Kasumi-1 (cell line): ENCODE measurements at places on chromosomes 13 and 19.

DNA sequence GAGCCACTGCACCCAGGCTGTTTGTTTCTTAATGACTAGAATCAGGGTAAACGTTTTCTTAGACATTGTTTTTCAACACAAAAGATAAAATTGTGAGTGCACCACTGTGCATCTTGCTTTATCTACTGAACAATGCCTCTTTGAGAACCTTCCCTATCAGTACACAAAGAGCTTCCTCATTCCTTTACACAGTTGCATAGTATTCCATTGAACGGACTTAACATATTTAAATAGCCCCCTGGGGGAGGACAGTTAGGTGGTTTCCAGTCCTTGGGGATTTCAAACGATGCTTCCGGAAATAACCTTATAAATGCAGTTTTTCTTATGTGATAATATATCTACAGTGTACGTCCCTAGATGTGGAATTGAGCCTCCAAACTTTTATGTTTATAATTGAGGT lies 8.6 kb downstream of the POLD1 start:
- no peak for DNase-seq

DNA sequence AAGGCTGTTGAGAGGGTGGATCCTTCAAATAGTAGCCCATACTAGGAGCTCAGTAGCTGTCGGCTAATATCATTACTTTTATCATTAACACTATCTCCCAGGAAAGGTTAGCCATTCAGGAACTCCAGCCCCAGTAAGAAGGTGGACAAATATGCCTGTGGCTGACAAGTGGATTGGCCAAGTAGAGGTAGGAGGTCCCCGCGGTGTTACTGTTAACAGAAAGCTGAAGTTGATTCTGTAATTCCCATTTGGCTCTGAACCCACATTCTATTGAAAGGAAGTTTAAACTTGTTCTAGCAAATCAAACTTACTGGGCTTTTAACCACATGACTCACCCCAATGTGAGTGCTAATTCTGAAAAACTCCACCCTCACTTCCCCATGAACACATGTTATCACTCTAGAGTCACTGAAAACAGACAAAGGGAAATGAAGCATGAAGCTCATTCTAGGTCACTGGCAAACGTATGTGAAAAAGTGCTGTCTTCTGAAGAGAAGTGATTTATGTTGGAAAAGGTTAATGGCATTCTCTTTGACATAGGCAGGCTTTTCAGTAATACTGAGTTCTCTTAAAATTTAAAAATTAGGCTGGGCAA lies 273.5 kb downstream of the FGF14 start:
- no peak for DNase-seq

- no peak for DNase-seq
Measured at GRCh38 chr19:8324186-8325050, 3.1 kb downstream of the RPS28 start.

DNA sequence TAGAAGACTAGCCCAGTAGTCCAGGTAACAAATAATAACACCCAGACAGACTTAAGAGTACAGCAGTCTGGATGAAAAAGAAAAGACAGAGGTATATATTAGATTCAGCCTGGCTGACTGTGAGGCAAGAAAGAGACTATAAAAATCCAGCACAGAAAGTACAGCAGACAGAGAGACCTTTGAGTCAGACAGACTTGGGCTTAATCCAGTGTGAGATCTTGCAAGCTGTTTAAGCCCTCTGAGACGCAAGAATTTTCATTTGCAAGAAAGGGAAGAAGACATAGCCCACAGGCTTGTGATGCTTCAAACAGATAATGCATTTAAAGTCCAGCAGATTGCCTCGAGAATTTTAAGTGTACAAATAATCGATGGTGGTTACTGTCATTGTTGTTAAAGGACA lies 471.4 kb downstream of the LIG4 start:
- DNase-seq: no peak

- DNase-seq: no peak
Measured at GRCh38 chr13:103007427-103007762, 58.8 kb downstream of the SLC10A2 start.

- DNase-seq: no peak
Measured at GRCh38 chr13:63629591-63629990, 2213.9 kb upstream of the PCDH20 start.

DNA sequence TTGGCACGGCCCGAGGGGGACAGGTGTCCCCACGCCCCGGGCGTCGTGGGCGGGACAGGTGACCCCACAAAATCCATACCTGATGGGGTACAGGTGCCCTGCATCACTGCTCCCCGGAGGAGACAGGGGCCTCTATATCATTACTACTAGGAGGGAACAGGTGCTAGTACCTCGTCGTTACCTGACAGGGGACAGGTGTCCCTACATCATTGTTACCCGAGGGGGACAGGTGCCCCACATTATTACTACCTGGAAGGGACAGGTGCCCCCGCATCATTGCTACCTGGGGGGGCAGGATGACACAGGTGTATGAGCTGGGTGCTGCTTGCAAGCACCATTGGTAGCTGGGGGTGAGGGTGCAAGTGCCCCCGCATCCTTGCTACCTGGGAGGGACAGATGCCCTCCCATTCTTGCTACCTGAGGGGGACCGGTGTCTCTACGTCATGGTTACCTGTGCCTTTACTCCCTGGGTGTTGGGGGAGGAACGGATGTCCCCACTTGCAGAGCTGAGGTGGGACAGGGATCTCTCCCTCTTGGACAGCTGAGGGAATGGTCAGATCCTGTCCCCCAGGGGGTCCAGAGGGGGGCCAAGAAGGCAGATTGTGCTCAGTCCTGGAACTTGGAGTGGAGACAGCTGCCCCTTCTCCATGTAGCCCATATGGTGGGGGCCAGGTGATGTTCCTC lies 620 bp downstream of the CRTC1 start:
- no peak for DNase-seq

DNA sequence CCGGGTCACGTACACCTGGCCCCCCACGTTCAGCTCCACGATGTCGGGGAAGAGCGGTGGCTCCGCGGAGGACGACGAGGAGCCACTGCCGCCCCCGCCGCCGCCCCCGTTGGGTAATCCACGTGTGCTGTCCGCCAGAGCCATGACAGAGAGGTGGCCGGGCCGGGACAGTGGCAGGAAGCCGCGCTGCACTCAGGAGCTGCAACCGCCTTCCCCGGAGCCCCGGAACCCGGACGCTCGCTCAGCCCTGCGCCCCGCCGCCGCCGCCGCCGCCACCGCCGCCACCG lies 257 bp downstream of the KCTD12 start:
- no peak for DNase-seq

DNA sequence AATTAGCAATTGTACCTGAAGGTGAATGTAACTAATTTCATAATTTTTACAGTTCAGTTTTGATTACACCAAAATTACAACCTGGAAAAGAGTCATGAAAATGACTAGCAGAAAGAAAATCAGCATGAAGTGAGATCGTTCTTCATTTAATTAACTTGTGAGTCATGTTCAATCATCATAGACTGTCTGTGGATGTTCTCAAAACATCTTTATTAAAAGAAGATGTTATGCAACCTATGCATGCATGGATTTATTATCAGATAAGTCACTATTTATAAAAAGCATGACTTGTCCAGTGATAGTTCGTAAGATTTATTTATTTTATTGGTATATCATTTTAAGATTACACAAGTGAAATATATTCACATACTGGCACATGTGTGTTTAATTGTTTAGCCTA lies 245.9 kb downstream of the ITGBL1 start:
- no peak for DNase-seq

GRCh38 chr13:24986826-24987225 lies 109.1 kb upstream of the PABPC3 start:
- no peak for DNase-seq

GRCh38 chr19:29626386-29626785 lies 20.3 kb downstream of the POP4 start:
- no peak for DNase-seq

DNA sequence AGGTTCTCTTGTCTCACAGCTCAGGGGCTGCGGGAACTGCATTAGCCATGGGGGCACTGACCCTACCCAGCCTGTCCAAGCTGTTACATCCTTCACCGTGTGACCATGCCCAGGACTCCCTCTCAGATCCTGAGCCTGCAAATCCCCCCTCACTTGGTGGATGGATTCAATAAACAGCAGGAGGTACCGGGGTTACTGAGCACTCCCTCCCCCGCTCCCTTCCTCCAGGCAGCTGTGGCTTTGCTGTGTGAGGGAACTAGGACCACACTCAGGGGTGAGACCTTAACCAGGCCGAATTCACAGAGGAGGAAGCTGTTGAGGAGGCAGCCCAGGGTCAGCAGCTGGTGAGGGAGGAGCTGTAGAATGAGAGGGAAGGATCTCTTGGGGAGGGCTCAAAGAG lies 27.0 kb upstream of the CEACAM1 start:
- peak; percentile 84 for DNase-seq

DNA sequence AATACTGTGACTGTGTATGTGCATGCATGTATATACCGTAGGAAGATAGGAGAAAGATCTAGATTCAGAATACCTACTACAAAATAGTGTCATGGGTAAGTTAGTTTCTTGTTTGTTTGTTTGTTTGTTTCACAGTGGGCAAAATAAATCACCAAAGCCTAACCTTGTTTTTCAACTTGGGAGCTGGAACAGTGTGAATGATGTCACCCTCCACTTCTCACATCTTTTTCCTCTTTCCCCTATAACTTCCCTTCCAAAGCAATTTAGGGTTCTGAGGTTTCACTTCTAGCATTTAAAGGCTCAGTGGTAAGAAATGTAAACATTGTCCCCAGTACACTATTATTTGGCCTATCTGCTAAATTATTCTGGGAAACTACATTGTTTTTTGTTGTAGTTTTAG lies 5.4 kb downstream of the KCTD4 start:
- peak; percentile 33 for DNase-seq

DNA sequence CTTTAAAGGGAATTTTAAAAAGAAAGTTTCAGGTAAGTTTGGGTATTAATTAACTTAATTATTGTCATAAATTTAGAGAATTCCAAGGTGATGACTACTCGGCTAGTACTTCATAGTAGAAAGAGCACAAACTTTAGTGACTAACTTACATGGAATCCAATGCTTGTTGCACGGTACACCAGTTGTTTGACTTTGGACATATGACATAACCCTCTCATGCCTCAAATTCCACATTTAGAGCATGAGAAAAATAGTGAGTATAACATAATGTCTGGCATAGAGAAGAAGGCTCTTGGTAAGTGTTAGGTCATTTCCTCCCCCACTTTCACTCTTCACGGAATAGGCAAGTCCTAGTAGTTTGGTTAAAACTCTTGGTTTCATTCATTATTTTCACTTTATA lies 1249.4 kb upstream of the SLC10A2 start:
- no peak for DNase-seq

- DNase-seq: no peak
Measured at GRCh38 chr13:46182491-46182877, 507 bp upstream of the LCP1 start.

- DNase-seq: peak; percentile 63
Measured at GRCh38 chr19:5038631-5039271, 69.8 kb downstream of the KDM4B start.

DNA sequence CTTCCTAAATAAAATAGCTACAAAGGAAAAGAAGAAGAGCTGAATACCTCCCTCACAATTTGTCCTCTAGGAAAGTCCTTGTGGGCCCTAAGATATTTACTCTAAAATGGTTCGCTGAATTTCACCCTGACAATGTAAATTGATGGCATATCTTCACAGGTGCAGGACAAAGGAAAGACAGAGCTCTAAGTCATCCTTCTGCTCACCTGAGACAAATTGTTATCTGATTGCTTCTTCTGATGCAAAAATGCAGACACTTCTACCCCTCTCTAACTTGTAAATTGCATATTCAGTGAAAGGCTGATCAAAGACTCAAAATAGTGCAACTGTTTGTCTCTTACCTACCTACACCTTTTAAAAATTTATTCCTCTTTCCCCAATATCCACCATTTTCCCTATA lies 747.2 kb upstream of the PRR20A start:
- no peak for DNase-seq

GRCh38 chr13:51832471-51833152 lies 12.4 kb downstream of the TMEM272 start:
- DNase-seq: peak; percentile 85

GRCh38 chr13:43132911-43133310 lies 109.5 kb downstream of the DNAJC15 start:
- no peak for DNase-seq

- no peak for DNase-seq
Measured at GRCh38 chr13:79681069-79681468, 200.1 kb downstream of the NDFIP2 start.

- peak; percentile 26 for DNase-seq
Measured at GRCh38 chr19:17402982-17403855, 2.2 kb downstream of the BST2 start.

- no peak for DNase-seq
Measured at GRCh38 chr13:48873587-48873986, 102.1 kb upstream of the FNDC3A start.

DNA sequence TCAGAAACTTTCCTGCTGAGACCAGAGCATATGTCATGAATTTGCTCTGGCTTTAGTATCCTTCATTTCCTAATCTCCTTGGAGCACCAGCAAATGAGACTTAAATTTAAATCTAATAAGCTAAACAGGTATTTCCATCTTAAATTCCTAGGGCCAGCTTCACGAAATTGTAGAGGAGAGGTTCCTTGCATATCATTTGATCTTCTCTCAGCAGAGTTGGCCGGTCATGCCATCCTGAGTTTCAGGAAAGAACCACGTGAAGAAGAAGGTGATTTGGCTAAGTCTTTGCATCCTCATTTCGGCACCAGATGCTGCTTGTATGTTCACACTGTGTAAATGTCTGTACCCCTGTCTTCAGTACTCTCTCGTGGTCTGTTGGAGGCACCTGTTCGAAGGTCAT lies 370.4 kb upstream of the NBEA start:
- no peak for DNase-seq

GRCh38 chr13:66001140-66001539 lies 1229.0 kb downstream of the PCDH9 start:
- no peak for DNase-seq

DNA sequence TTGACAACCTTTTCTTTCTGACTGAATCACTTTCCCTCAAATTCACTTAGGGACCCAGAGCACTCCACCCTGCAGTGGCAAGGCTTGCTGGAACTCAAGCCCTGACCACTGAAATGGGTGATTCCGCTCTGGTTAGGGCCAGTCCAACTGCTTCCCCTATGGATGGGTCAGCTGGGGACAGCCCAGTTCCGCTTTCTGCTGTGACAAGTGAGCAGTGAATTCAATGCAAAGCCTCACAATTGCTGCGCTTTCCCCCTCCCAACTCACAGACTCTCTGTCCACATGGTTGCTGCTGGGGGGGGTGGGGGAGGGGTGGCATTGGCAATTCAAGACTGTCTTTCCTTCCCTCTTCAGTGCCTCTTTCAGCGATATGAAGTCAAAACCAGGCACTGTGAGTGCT lies 18.7 kb downstream of the CD70 start:
- no peak for DNase-seq

- no peak for DNase-seq
Measured at GRCh38 chr13:47038188-47038587, 141.3 kb upstream of the HTR2A start.
